ENCODE measurements at places on chromosomes 5 and 9.

GRCh38 chr5:8188874-8189565, 320.1 kb downstream of the MTRR start:
- DNase-seq, result no peak

- no peak for DNase-seq
Measured at GRCh38 chr5:173963182-173963838, 25.7 kb upstream of the C5orf47 start.

GRCh38 chr9:112817860-112818203, 67.3 kb downstream of the SNX30 start:
- no peak for DNase-seq

GRCh38 chr9:84711936-84712335, 42.4 kb downstream of the NTRK2 start:
- no peak for DNase-seq

DNA sequence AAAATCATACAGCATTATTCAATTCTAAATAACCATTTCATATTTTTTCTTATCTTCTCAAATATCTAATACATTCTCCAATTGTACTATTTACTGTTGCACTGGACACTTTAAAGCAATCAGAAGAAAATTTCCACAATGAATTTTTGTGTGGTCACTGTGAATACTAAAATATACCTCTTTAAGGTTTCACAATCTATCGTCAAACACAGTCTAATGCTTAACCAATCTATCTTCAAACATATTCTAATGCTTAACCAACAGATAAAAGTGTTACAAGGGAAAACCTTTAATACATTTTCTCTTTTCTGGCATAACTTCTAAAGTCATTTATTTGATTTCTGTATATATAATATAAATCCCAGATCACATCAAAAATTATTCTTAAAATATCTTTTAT, 2035.5 kb upstream of the CDH6 start:
- no peak for DNase-seq

GRCh38 chr9:129573977-129574376, 46.9 kb downstream of the C9orf50 start:
- DNase-seq, result no peak

- DNase-seq, result no peak
Measured at GRCh38 chr9:92720209-92720765, 44.3 kb downstream of the BICD2 start.

DNA sequence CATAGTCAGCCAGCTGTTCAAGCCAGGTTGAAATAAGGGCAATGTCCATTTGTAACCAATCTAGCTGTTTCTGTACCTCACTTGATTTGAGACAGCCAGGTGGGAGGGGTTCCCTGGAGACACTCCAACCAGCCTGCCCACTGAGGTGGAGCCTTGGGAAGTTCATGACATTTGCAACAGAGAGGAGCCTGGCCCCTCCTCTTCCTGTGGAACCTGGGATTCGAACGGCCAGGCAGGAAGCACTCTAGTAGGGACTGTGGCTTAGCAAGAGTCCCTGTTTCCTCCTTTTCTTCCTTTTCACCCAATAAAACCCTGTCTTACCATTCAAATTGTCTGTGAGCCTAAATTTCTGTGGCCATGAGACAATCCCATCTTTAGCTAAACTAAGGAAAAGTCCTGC, 312.3 kb upstream of the NMUR2 start:
- DNase-seq, result no peak

- no peak for DNase-seq
Measured at GRCh38 chr5:40853632-40854192, 12.5 kb downstream of the CARD6 start.

DNA sequence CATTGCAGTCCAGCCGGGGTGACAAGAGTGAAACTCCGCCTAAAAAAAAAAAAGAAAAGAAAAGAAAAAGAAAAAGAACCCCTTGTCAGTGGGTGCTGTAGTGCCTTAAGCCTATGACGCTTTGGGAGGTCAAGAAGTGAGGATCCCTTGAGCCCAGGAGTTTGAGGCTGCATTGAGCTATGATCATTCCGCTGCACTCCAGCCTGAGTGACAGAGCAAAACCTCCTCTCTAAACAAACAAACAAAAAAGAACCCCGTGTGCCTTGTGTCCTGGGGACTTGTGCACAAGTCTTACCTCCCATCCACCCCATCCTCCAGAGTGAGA, 33.5 kb upstream of the STXBP1 start:
- no peak for DNase-seq

- DNase-seq, result no peak
Measured at GRCh38 chr5:106610041-106610440, 1060.7 kb downstream of the EFNA5 start.

DNA sequence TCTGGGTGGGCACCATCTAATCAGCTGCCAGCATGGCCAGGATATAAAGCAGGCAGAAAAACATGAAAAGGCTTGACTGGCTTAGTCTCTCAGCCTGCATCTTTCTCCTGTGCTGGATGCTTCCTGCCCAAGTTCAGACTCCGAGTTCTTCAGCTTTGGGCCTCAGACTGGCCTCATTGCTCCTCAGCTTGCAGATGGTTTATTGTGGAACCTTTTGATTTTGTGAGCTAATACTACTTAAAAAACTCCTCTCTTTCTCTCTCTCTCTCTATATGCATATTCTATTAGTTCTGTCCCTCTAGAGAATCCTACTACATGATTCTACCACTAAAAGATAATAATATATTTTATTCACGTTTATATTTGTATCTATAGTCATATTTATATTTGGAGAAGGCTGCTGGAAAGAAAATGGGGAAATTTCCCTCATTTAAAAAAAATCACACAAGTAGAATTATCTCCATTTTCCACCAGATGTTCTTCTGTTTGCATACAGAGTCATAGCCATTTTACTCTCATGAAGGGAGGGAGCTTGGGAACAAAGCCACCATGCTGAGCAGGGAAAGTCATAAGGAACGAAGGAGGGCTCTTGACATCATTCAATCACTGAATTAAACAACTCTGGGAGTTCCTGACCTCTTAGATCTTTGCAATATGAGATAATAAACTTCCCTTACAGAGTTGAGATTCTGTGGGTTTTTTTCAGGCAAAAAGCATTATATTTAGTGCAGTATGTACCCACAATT, 1137.4 kb upstream of the CDH18 start:
- DNase-seq, result no peak

- DNase-seq, result no peak
Measured at GRCh38 chr5:100772548-100772947, 130.5 kb downstream of the ST8SIA4 start.

- no peak for DNase-seq
Measured at GRCh38 chr5:61087921-61088320, 74.3 kb downstream of the SMIM15 start.

DNA sequence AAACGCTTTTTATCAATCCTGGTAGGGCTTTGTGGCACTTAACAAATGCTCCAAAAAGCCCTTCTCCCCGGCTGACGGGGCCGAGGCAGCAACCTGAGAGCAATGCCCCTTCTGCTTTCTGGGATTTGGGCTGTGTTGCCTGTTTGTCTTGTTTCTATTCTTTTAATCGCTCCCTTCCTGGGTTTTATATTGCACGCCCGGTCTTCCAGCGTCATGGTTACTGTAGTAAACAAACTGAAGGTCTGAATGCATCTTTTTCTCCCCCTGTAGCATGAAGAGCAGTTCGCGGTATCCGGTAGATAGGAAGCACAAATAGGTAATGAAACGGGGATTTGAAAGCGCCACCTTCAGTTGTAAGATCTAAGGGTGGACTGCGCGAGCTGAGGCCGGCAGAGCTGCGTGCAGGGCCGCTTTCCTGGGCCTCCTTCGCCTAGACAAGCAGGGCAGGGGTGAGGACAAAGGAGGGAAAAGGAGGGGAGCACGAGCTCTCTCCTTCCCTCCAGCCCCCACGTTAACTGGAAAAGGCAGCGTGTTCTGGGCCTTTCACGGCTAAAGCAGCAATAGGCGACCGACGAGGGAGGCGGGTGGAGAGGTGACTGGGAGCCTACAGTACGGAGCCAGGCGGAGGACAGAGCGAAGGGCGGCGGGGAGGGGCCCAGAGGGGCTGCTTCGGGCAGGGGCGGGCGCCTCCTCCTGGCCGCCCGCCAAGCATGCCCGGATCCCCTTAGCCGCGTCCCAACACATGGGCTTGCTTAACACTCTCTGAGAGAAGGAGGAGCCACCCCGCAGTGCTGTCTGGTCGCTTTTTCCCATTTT, 49.3 kb upstream of the ZNF366 start:
- peak; percentile 3 for DNase-seq

DNA sequence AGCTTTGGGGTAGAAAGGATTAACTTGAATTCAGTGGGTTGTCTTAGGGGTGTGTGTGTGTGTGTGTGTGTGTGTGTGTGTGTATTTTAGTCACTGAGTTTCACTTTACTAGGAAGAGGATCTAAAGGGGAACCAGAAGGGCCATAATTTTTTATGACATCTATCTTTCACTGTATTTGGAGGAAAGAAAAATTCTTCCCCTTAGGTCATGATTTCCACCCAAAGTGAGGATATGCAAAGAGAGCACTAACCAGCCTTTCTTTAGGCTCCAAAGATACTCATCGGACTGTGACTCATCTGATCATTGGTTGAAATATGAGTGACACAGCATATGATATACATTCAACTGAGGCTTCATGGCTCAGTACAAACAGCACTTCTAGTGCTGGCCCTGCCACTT, 75.2 kb upstream of the RASGRF2 start:
- no peak for DNase-seq

DNA sequence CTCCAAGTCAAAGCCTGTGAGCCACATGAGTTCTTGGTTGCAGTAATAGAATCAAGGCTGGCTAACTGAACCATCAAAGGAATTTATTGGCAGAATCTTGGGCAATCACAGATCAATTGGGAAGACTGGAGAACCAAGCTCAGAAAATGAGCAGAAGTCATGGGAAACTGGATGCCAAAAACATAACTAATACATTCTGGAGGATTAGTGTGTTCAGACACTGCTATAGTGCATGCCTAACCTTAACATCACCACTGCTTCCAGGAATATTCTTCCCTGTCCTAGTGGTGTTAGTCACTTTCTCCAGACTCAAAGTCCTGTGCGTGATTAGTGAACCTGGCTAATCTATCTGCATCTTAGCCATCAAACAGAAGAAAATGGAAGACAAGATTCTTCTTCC, 843.7 kb downstream of the EFNA5 start:
- no peak for DNase-seq

DNA sequence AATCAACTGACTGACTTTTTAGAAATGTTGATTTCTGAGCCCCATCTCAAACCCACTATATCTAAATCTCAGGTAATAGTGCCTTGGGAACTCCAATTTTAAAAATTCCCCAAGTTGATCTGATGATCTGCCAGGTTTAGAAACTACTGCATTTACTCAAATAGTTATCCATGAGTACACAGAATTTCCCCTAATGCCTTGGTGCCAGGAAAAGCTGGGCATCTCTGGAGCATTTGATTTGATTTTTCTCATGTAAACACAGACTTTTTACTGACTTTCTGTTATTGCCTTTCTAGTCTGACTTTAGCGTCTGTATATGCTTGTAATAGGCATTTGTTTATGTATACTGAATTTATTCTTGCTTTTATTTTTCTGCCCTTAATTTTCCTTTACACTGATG, 35.8 kb downstream of the MTREX start:
- DNase-seq, result no peak

DNA sequence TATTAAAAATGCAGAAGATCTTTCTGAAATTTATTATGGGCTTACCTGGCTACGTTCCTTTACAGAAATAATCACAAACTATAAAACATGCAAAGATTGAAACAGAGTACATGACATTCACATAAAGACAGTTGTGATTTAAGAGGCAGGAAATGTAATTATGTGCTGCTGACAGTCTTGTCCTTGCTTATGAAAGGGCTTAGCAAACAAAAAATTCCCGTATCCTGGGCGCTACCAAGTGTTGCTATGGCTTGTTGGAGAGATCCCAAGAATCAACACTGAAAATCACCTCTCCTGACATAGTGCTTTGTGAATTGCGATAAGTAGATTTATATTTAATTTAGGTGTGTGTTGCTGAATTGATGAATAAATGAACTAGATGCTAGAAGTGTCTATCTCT, 352.5 kb upstream of the C9orf72 start:
- no peak for DNase-seq

DNA sequence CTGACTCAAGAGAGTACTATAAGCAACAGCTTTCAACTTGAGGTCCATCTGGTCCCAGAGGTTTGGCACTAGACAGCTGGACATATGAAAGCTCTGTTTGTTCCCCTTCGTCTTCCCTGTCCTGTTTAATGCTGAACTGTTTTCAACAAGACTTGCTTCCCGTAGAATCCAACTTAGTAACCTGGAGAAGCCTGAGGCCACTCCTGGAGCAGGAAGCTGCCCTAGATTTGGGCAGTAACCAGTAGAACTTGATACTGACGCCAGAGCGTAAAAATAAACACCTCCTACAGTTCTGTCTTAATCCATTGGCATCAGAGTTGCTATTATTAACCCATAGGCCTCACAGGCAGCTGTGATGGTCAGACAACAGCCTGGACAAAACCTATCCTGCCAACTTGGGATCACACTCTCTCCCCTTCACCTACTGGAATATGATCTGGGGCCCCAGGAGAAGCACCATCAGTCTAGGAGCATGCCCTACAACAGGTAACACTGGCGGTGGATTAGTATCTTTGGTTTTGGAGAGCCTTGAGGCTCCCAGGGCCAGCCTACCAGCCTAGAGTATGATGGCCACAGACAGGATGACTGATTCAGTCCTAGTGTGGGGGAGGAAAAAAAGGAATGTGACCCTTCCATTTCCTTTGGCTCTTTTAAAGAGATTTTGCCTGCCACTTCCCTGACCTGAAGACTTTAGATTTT, 29.2 kb downstream of the RUSC2 start:
- no peak for DNase-seq

GRCh38 chr5:180343831-180344695, 9.1 kb downstream of the GFPT2 start:
- DNase-seq, result no peak

DNA sequence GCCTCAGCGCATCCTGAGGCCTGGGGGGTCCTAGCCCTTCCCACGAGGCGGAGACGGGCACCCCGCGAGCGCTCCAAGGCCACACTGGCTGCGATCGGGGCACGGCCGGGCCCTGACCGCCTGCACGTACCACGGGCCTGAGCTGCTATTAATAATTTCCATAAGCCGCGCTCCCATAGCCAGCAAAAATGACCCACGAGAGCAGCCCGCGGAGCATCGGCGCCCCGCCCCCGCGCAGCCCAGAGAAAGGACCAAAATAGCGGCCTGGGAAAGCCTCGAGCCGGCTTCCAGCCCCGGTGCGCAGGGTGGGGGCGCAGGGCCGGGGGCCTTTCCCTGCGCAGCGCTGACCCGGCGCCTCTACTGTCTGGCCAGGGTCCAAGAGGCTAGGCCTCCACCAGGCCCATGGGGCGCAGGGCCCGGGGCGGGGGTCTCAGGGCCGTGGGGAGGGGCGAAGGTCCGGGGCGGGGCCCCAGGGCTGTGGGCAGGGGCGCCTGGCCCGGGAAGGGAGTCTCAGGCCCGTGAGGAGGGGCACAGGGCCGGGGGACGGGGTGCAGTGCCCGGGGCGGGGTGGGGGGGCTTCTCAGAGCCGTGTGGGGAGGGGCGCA, 54.4 kb downstream of the EXD3 start:
- DNase-seq, result no peak

GRCh38 chr9:71936066-71936465, 24.6 kb downstream of the C9orf85 start:
- DNase-seq, result no peak

DNA sequence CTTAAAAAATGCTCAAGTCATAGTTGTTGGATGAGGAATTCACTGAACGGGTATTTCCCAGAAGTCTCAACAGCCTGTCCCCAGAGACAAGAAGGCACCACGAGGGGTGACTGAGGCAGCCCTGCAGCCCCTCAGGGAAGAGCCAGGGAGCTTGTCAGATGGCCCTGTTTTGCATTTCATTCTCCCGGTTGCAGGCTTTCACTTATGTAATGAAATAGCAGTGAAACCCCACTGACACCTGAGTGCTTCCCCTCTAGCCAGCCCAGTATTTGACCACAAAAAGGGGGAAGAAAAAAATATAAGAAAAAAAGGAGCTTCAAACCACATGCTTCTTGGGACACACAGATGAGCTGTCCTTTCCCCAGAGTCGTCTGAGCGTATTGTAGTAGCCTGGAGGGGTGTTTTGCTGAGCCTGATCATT, 75.3 kb upstream of the IL12B start:
- DNase-seq, result no peak

Measured in activated naive CD4-positive, alpha-beta T cell treated with Interleukin-2 at 50 U/mL for 16 hours (primary cell).